ENCODE measurements at places on chromosomes 7 and 10.

GRCh38 chr7:132158166-132158565, 418.1 kb downstream of the PLXNA4 start:
- DNase-seq: no peak

GRCh38 chr7:84256571-84256971, 62.0 kb upstream of the SEMA3A start:
- no peak for DNase-seq

GRCh38 chr10:71600849-71601248, 118.7 kb downstream of the C10orf105 start:
- DNase-seq: no peak

DNA sequence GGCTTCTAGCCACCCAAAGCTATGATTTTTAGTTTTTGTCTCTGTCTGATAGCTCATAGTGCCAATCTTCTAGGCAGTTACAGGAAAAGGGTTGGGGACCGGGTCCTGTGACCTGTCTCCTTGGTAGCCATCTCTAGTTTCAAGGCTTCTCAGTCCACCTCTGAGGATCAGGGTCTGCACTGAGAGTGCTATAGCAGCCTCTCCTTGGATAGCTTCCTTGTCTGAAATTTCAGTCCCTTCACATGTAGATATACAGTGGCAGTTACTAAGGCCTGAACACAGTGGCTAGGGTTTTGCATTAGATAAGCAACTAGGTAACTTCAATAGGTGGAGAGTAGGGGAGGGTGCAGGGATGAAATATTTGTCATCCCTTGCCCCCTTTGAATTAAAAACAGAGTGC, 321.3 kb downstream of the SEMA3D start:
- DNase-seq: no peak

GRCh38 chr7:46764100-46764936, 817.6 kb downstream of the TNS3 start:
- no peak for DNase-seq

GRCh38 chr10:114057855-114058254, 14.2 kb downstream of the ADRB1 start:
- DNase-seq: no peak

GRCh38 chr10:63491588-63492316, 26.0 kb upstream of the JMJD1C start:
- DNase-seq: no peak

- no peak for DNase-seq
Observed at GRCh38 chr7:41385996-41386395, 316.9 kb downstream of the INHBA start.

- no peak for DNase-seq
Observed at GRCh38 chr7:148686312-148686937, 12.3 kb upstream of the CUL1 start.

DNA sequence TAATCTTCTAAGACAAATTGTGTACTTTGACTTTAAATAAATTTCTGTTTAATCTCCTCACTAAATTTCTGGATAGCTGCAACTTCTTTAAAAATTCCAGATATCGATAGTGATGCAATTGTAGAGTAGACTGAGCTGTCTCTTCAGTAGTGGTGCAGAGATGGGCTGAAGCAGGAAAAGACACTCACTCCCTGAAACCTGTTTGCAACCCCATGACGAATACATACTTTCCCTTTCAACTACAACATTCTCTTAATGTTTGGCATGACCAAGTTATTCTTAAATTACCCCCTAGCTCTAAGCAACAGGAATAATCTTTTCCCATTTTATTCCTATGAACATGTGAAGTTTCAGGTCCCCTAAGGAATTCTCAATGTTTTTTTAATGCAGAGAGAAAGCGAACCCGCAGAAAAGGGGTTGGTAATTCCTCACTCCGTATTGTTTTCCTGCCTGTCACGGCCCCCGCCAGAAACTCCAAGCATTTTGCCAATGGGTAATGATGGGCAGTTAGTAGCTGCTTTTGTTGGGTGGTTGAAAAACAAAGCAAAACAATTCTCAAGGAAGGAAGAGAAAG, 1.3 kb downstream of the THSD7A start:
- no peak for DNase-seq

DNA sequence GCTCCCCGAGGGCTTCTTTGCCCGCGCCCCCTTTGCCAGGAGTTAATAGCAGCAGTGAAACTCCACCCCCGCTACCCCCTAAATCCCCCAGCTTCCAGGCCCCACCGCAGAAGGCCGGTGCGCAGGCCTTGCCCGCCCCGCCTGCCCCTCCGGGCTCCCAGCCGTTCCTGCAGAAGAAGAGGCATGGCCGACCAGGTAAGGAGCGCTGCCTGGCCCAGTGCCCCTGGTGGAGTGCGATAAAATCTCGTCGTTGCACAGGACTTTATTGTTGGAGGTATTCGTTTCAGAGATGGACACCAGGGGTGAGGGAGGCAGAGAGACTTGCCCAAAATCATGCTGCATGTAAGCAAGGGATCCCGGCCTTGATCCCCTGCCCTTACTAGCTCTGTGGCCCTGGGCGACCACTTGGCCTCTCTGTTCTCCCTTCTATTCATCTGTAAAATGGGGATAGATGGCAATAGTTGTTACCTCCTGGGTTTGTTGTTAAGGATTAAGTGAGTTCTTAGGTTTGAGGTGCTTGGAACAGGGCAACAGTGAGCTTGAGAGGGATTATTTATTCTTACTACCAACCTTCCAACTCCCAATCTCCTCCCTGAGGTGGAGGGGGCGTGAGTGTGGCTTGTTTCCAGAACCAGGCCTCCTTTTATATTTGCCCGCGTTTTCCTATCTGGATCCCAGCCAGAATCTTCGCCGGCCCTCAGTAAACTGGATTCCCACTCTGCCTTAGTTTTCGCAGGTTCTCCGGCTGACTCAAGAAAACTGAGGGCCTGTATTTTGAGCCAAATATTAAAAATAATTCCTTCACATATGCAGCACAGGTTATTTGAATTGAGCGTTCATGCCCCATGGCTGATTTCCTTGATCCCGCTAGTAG, 78.3 kb downstream of the WIPF3 start:
- DNase-seq: no peak

DNA sequence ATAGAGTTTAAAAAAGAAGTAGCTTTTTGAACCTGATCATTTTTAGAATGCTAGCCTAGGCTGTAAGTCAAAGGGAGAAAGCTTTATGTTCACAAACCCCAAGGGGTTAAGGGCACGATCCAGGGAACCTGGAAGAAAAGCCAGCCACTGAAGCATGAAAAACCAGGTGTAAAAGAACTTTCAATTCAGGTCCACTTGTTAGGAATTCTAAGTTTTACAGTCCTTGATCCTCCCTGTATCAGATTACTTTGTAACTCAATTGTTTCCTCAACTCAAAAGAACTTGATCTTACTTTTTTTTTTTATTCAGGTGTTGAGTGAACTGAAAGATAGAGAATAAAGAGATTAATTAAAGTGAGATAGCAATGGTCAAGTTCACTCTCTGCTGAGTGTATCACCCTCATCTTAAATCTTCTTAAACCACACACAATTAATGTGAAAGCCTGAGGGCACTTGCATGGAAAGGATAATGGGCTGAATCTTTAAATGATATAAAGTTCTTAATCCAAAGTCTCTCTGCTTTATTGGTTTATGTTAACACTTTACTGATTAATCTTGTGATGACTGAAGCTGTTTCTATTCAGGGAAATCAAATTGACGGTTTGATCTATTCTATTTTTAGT, 672.2 kb upstream of the LRRN3 start:
- DNase-seq: no peak

GRCh38 chr7:44945479-44945878, 33.3 kb downstream of the MYO1G start:
- DNase-seq: no peak

- DNase-seq: no peak
Observed at GRCh38 chr7:158834878-158835784, 5.8 kb upstream of the ESYT2 start.

DNA sequence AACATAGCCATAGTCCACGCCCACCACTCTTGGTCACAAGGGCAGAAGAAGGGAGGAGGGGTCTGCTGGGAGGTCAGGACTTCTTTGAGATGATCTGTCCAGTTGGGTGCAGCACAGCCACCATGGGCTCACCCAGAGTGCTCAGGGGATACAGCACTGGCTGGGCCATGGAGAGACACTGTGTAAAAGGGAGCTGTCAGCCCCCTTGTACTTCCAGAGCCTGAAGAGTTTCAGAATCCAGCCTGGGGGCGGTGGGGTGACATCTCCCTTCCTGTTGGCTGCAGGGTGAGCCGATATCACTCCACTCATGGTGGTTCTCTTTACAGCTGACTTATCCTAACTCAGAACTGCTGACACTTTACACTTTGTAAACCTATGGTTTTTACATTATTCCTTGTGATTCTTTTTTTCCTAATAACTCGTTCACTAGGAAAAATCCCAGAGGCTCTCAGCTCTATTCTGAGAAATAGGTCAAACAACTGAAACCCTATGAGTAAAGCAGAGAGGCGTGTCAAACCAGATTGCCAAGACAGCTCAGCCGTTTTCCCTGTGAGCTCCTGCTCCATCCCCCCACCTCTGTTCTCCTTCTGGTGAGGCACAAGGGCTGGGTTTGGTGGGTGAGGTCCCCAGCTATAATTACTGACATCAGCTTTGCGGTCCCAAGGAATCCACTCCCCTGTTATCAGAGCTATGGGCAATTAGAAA, 3.2 kb upstream of the MRPS24 start:
- DNase-seq: no peak

DNA sequence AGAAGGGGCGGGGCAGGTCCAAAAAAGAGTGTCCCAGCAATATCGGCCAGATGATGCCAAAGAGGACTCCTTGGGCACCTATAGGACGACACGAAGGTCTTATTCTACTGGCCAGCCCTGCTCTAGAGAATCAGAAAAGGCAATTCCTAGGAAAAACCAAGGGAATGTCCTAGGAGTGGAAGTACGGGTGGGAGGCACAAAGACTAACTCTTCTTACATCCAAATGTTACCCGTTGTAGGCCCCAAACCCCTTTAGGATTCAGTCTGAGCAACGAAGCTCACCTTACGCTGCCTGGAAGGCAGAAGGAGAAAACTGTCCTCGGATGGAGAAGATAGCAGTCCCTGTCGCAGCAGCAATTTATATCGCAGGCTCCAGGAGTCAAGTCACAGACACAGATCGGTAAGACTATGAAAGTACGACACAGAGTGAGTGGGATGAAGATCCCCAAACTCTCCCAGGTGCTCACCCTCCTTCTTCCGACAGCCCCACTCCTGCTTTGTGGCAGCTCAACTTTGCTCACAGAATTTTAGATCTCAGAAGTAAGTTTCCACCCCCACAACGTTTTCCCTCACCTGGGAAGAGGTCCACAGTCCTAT, 558 bp downstream of the TCTN3 start:
- DNase-seq: no peak

- DNase-seq: no peak
Observed at GRCh38 chr7:27185854-27186667, 1.0 kb upstream of the HOXA11 start.

DNA sequence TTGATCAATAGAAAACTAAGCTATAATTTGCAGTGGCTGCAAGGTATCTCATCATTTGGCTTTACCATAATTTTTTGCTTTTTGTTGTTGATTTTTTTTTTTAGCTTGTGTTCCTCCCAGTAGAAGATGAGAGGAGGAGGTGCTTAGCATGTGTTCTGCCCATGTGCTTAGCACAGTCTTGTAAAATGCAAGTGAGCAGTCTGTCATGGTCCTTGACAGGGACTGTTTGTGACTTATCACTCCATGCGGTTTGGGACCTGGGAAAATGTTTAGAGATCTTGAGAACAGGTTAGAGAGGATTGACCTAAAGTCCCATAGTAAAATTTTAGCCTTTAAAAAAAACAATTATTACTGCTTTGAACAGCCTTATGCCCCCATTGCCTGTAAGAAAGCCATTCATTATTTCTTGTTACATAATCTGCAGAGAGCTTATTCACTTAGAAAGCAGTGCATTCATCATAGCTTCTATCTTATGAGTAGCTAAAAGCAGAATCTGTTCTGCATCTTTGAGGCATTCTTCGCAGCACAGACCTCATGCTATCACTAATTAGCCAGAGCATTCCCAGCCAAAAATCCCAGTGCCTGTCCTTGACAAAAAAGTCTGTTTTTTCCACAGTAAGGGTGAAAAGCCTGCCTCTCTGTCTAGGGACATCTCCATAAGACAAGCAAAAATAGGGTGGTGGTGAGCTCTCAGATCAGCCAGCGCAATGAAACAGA, 748.7 kb upstream of the GALNT17 start:
- no peak for DNase-seq

DNA sequence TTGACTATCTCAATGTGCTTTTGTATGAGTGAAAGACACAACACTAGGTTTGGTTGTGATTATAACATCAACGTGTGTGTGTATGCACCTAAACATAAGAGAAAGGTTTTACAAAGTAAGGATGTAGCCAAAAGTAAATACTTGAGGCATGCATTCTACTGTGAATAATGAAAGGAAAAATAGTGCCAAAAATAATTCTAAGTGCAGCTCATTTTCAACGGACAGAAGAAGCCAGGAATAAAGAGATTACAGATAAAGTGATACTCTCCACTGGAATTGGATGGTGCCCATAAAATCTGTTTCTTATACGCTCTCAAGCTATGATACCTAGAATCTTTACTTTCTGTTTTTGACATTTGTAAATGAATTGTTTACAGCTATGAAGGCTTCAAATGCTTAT, 135.0 kb upstream of the TMEM72 start:
- DNase-seq: no peak

- DNase-seq: no peak
Observed at GRCh38 chr10:29611781-29612381, 22.9 kb downstream of the SVIL start.

DNA sequence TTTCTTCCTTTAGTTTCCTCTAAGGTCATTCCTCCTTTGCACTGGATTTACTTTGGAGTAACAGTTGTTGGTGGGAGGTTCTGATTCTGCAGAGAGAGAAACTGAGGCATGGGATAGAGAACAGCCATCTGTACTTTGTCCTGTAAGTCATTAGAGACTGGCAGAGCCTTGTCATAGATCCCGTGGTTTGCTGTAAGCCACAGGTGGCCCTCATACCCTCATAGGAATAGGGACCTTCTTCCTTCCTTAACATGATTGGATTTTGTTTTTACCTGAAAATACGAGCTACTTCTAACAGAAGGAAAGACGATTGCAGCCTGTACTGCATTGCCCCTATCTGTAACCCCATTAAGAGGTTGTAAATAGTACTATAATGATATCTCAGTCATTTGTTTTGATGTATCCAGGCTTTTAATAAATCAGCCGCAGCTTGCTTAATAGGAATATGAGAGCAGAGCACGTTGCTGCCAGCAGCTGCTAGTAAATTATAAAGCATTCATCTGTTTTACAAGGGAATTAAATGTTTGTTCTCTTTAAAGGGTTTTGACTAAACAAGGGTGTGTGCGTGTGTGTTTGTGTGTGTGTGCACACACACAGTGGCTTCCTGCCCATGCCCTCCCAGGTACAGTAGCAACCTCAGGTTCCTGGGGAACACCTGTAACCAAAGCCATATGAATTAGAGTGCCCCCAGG, 249.8 kb downstream of the AUTS2 start:
- DNase-seq: no peak
